ENCODE measurements at places on chromosomes 4 and X.

DNA sequence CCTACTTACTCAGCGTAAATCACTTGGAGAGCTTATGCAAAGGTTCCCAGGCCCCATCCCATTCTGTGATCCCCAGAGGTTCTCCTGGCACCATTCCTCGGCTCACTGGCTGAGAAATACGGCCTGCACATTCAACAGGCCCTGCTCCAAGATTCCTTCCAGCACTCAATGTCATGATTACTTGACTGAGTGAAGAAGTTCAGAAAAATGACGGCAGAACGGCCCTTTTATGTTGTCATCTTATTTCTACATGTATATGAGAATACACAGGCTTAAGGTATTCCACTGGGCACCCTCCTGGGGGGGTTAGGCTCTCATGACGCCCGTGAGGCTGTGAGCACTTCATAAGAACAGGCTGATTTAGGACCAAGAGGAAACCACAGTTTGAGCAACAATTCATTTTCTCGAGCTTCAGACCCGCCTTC is 190.6 kb downstream of the NSUN7 start:
- DNase-seq, result no peak

GRCh38 chr4:25182937-25183336 is 22.7 kb upstream of the SEPSECS start:
- DNase-seq, result no peak

- DNase-seq, result no peak
Measured at GRCh38 chr4:9685692-9686091, 95.7 kb upstream of the DRD5 start.

DNA sequence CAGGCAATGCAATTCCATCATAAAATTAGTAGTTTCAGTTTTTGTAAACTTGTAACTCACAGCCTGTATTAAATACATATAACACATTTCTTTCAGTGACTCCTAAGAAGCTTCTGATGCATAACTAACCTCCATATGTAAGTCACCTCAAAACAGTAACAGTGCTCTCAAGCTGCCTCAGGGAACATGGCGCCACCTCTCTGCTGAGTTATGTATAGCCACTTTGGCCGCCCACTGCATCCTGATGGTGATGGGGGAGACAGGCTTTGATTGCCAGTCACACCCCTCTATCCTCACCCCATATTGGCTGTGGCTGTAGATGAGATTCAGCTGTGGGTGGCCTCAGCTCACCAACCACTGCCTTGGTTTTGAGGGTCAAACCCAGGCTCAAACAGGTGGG is 54.3 kb downstream of the LRBA start:
- peak; percentile 60 for DNase-seq

GRCh38 chrX:16028576-16028975 is 94.8 kb upstream of the GRPR start:
- DNase-seq, result no peak

DNA sequence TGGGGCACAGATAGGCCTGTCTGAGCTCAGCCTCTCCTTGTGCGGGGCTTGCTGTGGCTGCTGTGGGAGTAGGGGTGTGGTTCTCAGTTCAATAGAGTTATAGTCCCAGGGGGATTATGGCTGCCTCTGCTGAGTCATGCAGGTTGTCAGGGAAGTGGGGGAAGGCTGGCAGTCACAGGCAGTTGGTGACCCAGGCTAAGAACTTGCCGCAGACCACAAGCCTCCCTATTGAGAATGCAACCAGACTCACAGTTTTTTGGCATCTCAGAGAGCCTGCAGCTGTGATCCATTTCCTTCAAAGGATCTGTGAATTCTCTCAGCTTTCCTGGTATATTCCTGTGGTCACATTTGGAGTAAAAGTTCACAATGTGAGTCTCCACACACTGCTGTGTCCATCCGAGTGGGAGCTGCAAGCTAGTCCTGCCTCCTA is 364.9 kb downstream of the ZNF674 start:
- no peak for DNase-seq

DNA sequence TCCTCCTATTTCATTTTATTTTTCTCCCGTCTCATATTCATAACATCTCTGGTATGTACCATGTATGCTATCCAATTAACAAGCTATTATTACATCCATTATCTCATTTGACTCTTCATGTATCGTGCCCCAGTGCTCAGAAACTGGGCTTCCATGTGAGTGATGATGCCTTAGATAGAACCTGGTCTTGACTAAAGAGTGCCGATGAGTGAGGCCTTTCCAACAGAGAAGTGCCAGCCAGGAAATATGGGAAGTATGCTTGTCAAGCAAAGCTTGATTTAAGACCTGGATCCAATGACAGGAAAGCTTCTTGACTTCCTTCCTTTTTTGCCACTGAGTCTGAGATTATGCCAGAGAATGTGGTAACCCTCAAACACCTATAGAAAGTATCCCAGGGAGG is 371.7 kb upstream of the FGF13 start:
- no peak for DNase-seq

DNA sequence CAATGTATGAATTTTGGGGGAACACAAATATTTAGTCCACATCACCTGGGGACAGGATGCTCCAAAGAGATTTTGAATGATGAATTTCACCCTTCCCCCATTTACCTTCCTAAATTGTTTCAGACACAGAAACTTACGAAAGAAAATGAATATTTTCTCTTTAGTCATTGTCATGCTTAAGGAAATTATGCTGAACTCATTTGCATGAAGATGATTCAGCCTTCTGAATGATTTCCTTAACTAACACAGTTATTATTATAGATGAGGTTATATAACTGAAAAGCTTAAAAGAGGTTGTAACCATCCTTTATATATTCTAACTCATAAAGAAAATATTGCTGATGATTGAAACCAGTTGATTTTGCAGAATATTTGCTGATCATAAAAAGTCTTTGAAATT is 61.1 kb downstream of the KCNIP4 start:
- no peak for DNase-seq

DNA sequence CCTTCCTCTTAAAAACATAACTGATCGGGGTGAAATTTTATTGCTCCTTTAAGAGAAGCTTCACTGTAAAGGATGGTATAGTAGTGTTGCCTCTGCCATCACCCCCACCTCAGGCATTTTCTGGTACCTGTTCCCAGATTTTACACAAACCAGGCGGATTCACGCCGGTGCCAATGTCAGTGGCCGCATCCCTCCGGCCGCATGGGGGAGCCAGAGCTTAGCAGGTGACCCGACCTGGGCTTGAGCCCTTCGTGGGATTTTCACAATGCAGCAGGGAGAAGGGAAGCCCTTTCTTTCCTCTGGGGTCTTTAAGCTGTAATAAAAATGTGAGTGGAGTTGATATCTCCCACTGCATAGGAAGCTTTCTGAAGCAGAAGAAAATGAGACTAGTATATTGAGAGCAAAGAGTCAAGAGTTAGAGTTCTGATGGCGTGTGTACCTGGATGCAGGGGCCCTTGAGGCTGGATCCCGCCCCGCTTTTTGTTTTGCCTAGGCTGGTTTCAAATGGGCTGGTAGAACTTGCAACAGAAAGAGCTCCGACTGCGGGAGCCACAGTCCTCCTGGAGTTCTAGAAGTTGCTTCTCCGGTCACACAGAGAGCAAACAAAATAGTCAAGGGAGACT is 59.4 kb downstream of the POLR2B start:
- DNase-seq, result no peak

DNA sequence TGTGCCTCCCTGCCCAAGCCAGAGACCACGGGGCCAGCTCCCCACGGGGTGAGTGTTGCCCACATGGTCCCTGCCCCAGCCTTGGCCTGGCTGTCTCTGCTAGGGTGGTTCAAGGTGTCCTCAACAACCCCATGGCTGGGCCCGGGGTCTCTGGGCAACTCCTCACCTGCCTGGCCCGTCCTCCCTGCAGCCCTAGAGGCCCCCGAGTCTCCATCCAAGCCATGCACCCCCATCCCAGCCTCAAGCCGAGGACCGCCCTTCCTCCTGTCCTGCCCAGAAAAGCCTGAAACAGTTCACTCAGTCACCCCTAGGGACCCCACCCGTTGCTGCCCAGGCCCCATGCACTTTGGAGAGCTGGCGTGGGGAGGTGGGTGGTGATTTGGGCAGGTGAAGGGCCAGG is 120.9 kb downstream of the FAM53A start:
- no peak for DNase-seq

DNA sequence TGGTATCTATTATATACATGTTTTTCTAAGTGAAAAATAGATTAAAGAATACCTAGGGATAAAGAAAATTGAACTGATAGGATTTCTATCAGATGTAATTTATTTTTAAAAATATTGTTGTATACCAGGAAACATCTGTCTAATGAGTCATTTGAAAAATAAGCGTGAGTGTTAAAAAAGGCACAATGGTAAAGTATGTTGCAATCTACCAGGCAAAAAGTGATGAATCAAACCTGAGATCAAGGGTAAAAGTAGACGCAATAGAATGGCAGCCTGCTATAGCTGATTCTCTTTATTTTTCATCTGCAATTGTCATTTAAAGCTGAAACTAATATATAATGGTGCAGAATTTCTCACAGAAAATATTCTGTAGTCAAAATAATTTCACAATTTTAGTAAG is 1119.6 kb downstream of the PCDH18 start:
- no peak for DNase-seq

GRCh38 chrX:20531667-20532066 is 265.0 kb upstream of the RPS6KA3 start:
- DNase-seq, result no peak

GRCh38 chr4:1172971-1173757 is 781 bp upstream of the SPON2 start:
- no peak for DNase-seq

DNA sequence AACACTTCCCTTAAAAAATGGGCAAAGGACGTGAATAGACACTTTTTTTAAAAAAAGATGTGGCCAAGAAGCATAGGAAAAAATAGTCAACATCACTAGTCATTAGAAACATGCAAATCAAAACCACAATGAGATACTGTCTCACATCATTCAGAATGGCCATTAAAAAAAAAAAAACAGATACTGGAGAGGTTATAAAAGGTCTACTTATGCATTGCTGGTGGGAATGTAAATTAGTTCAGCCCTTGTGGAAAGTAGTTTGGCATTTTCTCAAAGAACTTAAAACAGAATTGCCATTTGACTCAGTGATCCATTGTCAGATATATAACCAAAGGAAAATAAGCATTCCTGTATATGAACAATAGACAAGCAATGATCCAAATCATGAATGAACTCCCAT is 352.8 kb upstream of the EPHA5 start:
- DNase-seq, result no peak

DNA sequence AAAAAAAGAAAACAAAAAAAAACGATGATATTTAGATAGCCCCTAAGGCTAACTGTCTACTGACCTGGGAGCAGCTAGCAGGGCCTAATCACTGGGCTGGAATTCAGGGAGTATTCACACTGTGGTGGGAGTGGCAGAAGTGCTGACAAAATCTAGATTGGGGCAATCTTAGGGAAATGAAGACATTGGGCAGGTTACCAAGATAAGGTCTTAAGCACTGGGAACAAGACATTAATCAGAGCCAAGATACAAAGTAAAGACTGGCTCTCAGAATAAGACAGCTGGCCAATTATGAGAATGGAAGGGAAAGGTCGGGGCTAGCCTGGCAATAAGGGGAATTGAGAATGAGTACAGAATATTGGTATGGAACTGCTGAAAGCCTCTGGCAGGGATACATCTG is 100.2 kb upstream of the GRIA3 start:
- DNase-seq, result no peak

GRCh38 chr4:68748181-68748991 is 67.4 kb upstream of the UGT2B10 start:
- no peak for DNase-seq

- no peak for DNase-seq
Measured at GRCh38 chr4:156976147-156976546, 4.5 kb upstream of the PDGFC start.
